ENCODE measurements at places on chromosomes 7 and 10. TPM values are rescaled to one million over a fixed set of nuclear protein-coding genes. Genes with fewer than 3 reads are reported as not detected.

The ADK gene
- 105 TPM for total RNA-seq

- DNase-seq: peak; percentile 98
- no peaks in the 10 kb centered on the region for H3K27me3 ChIP-seq
- H3K4me1 ChIP-seq: peaks cover 60% of the 10 kb centered on the region
- no peaks in the 10 kb centered on the region for H3K36me3 ChIP-seq
- H3K4me3 ChIP-seq: no peak overlapping the region
These were observed 36.8 kb downstream of the MYOF start for GRCh38 chr10:93445097-93445960.

- H3K36me3 ChIP-seq: no peaks in the 10 kb centered on the region
- no peaks in the 10 kb centered on the region for H3K27me3 ChIP-seq
- H3K27ac ChIP-seq: no peak overlapping the region
- no peaks in the 10 kb centered on the region for H3K4me1 ChIP-seq
- H3K4me3 ChIP-seq: no peak overlapping the region
- no peak for DNase-seq
These were observed 72.9 kb upstream of the AMPH start for GRCh38 chr7:38704041-38704547.

DNA sequence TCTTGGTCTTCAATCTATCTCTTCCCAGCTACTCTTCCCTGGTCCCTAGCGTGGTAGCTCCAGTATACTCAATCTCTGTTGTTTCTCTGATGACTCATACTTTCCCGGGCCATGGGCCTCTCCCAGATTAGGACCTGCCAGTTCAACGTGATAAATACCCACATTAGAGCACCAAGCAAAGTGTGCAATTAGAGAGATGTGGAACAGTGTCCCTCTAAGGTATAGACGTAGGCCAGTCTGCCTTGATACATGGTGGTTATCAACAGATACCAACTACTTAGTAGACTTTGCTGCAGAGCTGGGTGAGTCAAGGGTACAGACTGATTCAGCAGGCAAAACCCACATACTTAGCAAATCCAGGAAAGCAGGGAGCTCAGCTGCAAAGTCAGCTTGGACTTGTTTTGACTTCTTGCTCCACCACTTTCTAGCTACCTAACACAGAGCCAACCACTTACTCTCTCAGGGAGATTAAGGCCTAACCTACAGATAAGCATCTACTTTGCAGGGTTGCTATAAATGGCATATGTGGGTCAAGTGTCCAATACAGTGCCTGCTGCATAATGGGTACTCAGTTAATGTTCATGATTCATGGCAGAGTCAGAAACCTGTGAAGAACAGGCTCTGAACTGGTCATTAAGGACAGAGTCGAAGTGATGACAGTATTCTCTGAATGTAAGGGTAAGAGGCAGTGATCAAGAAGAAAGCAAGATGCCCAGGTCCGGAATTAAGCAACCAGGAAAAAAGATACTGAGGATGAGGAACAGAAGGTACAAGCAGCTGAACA lies 176.1 kb downstream of the CHN2 start:
- H3K4me1 ChIP-seq: peaks cover 18% of the 10 kb centered on the region
- no peak overlapping the region for H3K27ac ChIP-seq
- DNase-seq: peak; percentile 28
- H3K36me3 ChIP-seq: no peaks in the 10 kb centered on the region
- H3K4me3 ChIP-seq: no peak overlapping the region

All from Caco-2 (cell line).